NCI-H1436 (cell line): ENCODE measurements at places on chromosomes 16 and 17.

DNA sequence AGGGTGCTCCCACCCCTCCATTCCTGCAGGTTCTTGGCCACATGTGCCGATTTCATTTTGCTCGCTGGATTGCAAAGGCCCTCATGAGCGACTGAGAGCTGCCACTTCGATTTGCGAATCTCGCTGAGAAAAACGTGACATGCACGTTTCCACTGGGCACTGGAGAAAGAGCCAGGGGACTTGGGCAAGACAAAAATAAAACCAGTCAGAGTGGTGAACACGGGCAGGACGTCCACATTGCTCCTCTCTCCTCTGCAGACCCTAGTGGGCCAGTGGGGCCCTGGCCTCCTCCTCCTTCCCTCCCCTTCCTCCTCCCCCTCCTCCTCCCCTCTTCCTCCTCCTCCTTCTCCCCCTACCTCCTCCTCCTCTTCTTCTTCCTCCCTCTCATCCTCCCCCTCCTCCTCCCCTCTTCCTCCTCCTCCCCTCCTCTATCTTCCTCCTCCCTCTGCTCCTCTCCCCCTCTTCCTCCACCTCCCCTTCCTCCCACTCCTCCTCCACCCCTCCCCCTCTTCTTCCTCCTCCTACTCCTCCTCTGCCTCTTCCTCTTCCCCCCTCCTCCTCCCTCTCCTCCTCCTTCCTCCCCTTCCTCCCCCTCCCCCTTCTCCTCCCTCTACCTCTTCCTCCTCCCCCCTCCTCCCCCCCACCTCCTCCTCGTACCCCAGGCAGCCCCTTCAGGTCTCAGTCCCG, 28.1 kb upstream of the ENPP7 start:
- no peak for DNase-seq

DNA sequence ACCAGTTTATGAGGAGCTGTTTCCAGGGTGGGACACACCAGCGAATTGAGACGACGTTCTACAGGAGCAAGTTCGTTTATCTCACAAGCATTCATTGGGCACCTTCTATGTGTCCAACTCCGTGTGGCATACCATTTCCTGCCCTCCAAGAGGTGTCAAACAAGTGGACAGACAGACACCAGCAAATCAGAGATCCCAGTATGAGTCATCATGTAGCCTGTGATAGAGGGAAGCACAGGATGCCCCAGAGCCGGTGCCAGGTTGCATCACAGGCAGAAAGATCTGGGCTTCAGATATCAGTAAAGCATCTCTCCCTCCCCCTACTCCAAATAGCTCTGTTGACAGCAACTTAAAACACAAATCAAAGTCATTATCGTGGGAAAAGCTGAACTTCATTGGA, 31.8 kb upstream of the MAF start:
- no peak for DNase-seq

DNA sequence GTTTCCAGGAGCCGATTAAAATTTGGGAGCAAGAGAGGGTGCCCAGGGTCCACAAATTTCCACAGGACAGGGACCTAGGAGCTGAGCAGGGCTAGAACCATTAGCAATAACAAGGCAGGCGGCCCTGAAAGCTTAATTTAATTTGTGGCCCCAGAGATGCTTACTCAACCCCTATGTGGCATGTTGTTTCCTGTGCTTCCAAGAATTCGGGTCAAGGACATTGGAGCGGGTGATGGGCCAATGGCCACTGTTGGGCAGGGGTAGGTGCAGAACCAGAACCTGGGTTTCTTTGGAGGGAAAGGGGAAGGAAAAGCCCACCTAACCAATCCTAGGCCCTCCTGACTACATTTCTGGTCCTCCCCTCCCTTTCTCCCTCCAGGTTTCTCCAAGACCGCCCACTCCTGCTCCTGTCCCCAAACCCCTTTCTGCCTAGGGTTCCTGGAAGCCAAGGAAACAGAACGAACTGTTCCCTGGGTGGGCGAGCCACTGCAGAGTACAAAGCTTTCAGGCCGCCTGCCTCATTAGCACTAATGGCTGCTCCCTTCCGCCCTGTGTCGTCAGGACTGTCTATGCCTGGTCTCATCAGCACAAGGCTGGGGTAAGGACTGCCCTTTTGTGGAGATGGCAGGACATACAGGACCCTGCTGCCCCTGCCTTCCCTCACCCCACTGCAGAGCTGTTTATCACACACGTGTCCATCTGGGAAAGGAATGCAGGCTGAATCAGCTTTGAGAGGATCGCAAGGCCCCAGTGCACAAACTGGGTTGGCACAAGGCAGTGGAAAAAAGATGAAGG, 581 bp upstream of the AGRP start:
- no peak for DNase-seq

- DNase-seq = no peak
These were observed 28.1 kb downstream of the WSB1 start for GRCh38 chr17:27322026-27322425.

DNA sequence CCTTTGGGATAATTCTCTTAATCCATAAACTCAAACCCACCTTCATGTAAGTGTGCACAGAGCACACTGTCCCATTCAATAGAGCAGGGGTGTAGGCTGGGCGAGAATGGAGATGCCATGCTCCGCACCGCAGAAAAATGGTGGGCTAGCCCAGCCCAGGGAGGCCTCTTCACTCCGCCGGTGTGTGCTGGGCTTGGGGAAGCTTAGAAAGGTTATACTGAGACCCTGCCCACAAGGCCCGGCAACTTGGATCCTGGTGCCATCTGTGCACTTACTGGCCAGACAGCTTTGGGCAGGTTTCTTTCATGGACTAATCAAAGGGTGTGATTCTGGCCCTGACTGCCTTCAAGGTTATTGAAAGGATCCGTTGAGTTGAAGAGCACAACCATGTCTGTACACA, 3.7 kb upstream of the STAT5A start:
- no peak for DNase-seq

DNA sequence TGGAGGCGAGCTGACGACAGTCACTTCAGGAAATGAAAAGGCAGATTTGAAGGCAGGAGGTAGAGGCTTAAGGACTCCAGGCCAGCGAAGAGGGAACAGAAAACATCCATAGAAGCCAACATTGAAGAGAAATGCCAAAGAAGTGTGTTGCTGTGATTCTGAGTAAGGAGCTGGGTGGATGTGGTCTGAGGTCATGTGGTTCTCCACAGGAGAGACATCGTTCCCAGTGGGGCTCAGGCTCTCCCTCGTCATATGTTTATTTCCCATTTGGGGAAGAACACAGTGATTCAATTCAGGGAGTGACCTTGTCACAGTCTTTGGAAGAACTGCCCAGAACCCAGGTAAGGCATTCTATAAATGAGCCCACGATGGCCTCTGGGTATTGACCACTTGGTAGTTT, 6.6 kb upstream of the PMP22 start:
- no peak for DNase-seq

GRCh38 chr16:27156579-27156978, 46.7 kb upstream of the KDM8 start:
- DNase-seq = no peak

GRCh38 chr16:30535106-30535776, 583 bp upstream of the ZNF747 start:
- DNase-seq = no peak

- DNase-seq = no peak
These were observed 12.3 kb downstream of the EPX start for GRCh38 chr17:58204796-58205195.

- no peak for DNase-seq
These were observed 11.5 kb upstream of the IL34 start for GRCh38 chr16:70634861-70635260.
